A549 treated with CpdA at 1 μM for 4 hours (cell line): ENCODE measurements at places on chromosomes 6 and 20. TPM values are rescaled to one million over a fixed set of nuclear protein-coding genes. Genes with fewer than 3 reads are reported as not detected.

The TFAP2D gene
- not detected in 5 replicates for total RNA-seq

The LBP gene
- total RNA-seq: 0.72 to 1.5 TPM (median 0.99 TPM) in 5 replicates

The LY6G6C gene
- total RNA-seq: 0.11 TPM in 1 of 5 replicates, not detected in the others

The PBX2 gene
- total RNA-seq: 15.2 to 21.6 TPM (median 17.8 TPM) in 5 replicates

The B3GAT2 gene
- total RNA-seq: 0.03 to 0.07 TPM (median 0.05 TPM) in 5 replicates

The ADGRF1 gene
- 0.05 to 0.06 TPM in 2 of 5 replicates, not detected in the others for total RNA-seq

The AFG1L gene
- total RNA-seq: 0.42 to 1.5 TPM (median 1.4 TPM) in 5 replicates

The PGC gene
- not detected in 5 replicates for total RNA-seq

The ESF1 gene
- 20.6 to 35.2 TPM (median 25.0 TPM) in 5 replicates for total RNA-seq

The LY6G6D gene
- not detected in 5 replicates for total RNA-seq

The CPNE5 gene
- total RNA-seq: 0.08 to 0.22 TPM (median 0.12 TPM) in 4 of 5 replicates, not detected in the other

The ELMO2 gene
- total RNA-seq: 17.4 to 22.1 TPM (median 20.5 TPM) in 5 replicates

The ADGB gene
- total RNA-seq: not detected in 5 replicates

The OR2B6 gene
- 0.15 to 0.23 TPM (median 0.19 TPM) in 3 of 5 replicates, not detected in the others for total RNA-seq
